ENCODE measurements at places on chromosomes 6 and 20.

DNA sequence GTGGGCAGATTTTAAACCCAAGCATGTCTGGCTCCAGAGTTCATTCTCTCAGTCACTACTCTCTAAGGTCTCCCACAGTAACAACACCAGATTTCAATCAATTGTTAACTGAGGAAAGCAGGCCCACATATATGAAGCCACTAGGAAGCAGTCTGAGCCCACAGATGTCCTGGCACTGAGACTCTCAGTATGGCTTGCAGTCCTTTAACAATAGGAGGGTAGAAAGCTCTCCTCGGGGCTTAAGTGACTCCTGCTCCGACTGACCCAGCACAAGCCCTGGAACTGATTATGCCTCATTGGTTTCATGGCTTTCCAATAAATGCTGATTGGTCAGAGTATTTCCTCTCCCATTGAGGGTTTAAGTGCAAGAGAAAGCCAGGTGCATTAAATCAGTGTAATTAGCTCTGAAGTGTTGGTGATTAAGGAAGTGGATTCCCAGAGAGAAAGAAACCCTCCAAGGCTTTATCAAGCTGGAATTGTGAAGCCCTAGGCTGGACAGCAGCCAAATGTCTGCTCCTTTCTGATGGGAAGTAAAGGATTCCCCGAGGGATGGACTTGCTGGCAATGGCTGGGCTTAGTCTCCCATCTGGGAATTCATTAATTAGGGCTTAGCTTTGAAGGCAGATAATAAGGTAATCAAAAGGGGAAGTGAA lies 76.6 kb upstream of the PROKR2 start:
- DNase-seq = no peak

DNA sequence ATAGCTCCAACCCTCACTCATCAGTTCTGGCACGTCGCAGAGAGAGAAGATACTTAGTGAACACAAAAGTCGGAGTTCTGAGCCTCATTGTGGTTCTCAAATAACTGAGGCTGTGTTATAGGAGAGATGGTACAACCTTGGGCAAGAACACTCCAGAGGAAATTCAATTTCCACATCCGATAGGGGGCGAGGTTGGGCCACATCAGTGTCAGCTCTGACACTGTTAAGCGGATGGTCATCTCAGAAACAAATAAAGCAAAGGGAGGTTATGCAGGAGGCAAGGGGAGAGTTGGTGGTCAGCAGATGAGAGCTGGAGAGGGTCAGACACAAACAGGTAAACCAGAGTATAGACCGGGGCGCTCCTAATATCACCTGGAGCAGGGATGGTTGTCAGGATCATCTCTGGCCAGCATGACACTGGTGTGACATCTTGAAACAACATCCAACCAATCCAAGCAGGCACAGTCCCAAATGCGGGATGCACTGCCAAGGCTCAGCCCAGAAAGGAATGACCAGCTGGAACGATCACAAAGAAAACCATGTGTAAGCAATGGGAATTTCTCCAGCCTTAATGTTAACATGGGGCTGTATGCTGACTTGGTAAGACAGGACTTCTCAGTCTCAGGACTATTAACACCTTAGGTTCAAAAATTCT lies 331.8 kb downstream of the HACE1 start:
- no peak for DNase-seq

- DNase-seq = no peak
Measured at GRCh38 chr6:44190715-44191114, 26.0 kb upstream of the MYMX start.

DNA sequence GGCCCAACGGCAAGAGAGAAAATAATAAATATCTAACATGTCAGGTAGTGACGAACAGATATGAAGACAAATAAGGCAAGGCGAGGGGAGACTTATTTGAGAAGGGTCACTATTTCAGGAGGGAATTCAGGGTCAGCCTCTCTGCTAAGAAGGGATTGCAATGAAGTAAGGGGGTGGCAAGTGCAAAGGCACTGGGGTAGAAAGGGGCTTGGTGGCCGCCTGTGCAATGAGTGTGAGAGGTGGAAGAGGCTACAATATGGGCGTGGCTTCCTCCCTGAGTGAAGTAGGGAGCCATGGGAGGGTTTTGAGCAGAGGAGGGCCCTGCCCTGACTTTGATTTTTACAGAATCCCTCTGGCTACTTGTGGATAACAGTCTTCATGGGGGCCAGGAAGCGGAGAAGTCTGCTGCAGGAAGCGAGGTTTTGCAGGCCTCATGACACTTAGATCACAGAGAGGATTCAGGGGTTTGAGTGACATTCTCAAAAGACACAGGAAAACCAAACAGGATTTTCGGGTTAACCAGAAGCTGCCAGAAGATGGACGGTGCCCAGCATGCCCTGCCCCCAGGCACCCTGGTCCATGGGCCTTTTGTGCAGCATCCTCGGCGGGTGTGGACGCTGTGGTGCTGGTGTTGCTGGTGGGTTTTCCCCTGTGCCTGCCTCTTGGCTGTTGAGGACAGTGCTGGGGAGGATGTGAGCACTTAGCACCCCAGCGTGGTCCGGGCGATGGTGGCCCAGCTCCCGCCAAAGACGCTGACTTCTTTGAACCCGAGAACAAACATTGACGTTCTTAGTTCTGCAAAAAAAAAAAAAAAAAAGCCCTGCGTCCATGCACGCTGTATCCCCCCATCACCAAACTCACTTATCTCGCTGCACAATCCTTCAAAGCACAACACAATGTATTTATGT lies 124.2 kb upstream of the PTPN1 start:
- peak; percentile 11 for DNase-seq

DNA sequence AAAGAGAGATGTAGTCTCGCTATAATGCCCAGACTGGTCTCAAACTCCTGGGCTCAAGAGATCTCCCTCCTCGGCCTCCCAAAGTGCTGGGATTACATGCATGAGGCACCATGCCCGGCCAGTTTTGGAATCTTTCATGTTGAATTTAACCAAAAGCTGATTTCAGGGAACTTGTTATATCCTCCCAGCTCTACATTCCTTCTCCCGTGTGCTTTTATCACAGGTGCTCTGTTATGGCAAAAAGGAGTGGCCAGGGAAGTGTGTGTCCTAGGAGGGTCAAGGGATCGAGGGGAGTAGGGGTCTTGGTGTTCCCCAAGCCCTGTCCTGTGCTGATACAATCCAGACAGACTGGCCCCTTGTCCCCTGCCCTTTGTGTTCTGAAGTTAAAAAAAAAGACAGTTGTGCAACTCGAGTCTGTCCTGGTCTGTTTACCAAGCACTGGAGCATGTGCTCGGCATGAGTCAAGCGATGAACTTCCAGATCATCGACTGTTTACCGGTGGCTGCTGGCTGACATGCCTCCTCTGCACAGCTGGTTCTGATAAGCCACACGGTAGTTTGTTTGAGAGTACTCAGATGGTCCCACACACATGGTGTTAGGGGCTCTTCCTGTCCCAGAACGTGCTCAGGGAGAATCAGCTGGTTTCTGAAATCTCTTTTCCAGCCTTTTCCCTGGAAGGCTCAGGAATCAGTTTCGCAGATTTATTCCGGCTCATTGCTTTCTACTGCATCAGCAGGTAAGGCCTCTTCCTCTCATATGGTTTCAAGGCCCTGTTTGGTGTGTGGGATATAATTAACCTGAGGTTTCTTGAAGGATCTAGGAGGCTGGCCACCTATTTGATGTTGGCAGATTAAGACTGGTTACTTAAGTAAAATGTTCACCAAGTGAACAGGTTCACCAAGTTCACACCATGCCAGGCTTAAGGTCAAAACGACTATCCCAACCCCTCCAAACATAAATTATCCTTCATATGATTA lies 52.6 kb upstream of the NAA20 start:
- no peak for DNase-seq

- DNase-seq = no peak
Measured at GRCh38 chr6:119147101-119148053, 68.9 kb upstream of the FAM184A start.

- no peak for DNase-seq
Measured at GRCh38 chr6:170125456-170126300, 165.2 kb downstream of the DLL1 start.

- DNase-seq = no peak
Measured at GRCh38 chr6:16635810-16636602, 125.3 kb downstream of the ATXN1 start.

GRCh38 chr20:57139342-57140093 lies 126.9 kb downstream of the BMP7 start:
- no peak for DNase-seq

DNA sequence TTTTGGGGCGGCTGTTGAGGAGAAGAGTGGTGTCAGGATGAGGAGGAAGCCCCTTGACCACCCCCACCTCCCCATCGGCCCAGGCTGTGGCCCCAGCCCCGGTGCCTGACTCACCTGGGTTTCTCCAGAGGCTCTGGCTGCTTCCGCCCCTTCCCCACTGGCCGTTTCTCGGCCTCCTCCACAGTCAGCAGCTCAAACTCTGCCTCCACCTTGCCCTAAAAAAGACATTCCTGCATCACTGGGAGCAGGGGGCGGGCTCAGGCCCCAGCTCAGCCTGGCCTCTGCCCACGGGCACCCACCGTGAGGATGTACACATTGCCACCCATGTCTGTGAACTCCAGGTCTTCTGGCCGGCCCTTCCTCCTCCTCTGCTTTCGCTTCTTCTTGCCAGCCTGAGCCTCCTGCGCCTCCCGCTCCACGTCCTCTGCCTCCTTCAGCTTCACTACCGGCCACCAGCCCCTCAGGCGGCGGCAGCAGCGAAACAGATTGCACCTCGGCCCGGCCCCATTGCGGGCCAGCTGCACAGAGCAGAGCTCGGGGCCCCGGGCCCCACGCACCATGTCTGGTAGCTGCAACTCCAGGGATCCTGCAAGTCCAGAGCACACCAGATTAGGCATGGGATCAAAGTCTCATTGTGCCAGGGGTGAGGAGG lies 17.3 kb downstream of the ERGIC3 start:
- no peak for DNase-seq

DNA sequence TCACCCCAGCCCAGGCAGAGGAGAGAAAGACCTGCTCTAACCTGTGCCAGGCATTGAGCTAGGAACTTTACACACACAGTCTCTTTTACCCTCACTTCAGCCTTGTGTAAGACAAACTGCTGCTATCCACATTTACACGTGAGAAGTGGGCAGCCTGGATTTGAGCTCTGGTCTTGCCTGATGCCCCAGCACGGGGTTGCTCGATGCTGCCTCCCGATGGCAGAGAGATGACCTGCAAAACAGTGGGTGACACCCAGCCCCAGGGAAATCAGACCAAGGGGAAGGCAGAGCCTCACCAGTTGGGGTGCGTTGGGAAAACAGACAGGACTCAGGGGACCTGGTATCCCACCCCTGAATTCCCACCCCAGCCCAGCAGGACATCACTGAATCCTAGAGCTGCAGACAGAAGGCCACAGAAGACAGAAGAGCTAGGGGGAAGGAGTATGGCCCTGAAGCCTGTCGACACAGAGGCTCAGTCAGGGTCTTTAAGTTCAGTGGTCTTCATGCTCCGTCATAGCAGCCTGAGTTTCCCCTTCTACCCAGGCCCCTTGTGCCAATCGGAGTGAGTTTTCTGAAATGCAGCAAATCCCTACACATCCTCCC lies 990 bp downstream of the BPI start:
- no peak for DNase-seq
